Stimulated activated CD8-positive, alpha-beta memory T cell treated with anti-CD3 and anti-CD28 coated beads, Interleukin-12 subunit alpha, Interleukin-12 subunit beta, amount 100 ng/mL, for 1 hour (primary cell): ENCODE measurements at places on chromosomes 2 and 18.

DNA sequence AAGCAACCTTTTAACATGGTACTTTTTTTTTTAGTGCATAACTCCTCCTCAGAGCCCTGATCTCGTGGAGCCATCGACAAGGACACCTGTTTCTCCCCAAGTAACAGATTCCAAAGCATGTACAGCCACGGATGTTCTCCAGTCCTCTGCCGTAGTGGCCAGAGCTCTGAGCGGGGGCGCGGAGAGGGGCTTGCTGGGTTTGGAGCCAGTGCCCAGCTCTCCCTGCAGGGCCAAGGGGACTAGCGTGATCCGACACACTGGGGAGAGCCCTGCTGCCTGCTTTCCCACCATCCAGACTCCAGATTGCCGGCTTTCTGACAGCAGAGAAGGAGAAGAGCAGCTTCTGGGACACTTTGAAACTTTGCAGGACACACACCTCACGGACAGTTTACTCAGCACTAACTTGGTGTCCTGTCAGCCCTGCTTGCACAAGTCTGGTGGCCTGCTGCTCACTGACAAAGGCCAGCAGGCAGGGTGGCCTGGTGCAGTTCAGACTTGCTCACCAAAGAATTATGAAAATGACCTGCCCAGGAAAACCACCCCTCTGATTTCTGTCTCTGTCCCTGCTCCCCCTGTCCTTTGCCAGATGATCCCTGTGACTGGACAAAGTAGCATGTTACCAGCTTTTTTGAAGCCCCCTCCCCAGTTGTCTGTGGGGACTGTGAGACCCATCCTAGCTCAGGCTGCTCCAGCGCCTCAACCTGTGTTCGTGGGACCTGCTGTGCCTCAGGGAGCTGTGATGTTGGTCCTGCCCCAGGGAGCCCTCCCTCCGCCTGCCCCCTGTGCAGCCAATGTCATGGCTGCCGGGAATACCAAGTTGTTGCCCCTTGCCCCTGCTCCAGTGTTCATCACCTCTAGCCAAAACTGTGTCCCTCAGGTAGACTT, 4.5 kb downstream of the KLF11 start:
- DNase-seq: no peak

DNA sequence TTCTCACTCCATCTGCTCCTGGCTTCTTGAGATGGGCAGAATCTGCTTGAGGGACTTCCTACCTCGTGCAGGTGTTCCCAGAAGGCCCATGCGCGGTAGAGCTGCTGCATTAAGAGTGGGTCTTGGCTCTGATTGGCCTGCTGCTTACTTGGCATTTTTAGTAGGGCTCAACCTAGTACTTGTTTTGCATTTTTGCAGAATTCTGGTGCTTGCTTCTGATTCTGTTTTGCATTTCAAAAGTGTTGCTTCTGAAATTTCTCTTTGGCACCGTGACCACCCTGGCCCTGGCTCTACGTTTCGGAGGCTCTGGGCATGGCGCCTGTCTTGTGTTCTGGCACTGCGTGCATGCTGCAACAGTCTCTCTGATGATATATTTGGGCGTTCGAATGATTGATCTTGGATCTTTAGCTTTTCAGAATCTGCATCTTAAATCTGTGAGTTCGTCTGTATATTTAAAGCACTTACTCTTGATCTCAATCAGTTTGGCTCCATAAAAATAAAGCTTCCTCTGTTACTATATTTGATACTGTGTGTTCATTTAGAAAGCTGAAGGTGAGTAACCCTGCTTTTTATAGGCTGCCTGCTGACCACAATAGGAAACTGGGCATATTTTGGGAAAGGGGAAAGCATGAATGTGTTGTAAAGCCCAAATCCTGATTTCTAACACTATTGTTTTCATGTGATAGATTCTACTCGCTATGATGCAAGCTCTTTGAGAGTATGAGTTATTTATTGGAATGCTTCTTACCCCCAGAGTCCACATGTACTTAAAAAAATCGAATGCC, 22.2 kb downstream of the EFR3B start:
- no peak for DNase-seq

- DNase-seq: no peak
Observed at GRCh38 chr2:53751728-53752127, 15.9 kb upstream of the CHAC2 start.

GRCh38 chr2:223781560-223781959, 55.8 kb downstream of the AP1S3 start:
- no peak for DNase-seq

DNA sequence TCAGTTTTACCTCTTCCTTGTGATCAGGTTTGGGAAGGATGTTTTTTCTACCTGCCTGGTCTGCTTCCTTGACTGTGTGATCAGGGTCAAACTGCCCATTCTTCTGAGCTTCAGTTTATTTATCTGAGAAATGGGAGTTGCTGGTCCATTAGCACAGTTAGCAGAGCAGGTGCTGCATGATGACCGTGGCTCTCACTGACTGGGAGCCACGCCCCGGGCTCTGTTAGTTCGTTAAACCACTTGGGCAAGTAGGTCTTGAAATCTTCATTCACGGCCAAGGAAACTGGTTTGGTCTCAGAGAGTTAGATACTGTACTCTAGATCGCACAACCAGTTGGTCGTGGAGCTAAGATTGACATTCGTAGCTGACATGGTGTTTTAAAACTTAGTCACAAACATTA, 41.7 kb downstream of the INPP5D start:
- DNase-seq: no peak

DNA sequence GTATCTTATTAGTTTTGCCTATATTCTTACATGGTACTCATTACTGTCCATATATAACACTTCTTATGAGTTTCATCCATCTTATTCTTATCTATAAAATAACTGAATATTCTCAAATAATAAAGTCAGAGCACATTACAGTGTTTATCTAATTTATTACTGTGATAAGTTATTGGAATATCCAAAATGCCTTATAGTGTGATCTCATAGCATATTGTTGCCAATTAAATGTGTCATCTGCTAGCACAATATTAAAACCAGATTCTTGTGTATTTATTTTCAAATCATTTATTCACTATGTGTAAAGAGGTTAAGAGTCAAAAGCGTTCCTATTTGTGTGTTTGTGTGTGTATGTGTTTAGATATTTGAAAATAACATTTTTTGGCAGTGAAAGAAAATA, 151.9 kb downstream of the WDR7 start:
- DNase-seq: no peak

DNA sequence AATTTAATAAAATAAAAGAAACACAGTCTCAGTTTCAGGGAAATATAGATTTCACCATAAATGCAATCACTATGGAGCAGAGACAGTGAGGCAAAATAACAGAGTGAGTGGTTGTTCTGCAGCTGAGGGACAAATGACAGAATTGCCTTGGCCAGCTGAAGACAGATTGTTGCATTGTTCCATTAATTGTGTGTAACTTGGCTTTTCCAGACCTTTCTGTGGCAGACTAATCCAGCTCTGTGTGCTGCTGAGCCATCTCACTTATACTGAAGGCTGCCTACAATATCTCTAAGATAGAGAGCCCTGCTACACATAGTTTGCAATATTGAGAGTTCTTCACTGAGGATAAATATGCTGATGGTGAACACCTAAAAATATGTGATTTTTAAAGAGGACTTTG, 11.5 kb downstream of the LRRTM1 start:
- DNase-seq: no peak

DNA sequence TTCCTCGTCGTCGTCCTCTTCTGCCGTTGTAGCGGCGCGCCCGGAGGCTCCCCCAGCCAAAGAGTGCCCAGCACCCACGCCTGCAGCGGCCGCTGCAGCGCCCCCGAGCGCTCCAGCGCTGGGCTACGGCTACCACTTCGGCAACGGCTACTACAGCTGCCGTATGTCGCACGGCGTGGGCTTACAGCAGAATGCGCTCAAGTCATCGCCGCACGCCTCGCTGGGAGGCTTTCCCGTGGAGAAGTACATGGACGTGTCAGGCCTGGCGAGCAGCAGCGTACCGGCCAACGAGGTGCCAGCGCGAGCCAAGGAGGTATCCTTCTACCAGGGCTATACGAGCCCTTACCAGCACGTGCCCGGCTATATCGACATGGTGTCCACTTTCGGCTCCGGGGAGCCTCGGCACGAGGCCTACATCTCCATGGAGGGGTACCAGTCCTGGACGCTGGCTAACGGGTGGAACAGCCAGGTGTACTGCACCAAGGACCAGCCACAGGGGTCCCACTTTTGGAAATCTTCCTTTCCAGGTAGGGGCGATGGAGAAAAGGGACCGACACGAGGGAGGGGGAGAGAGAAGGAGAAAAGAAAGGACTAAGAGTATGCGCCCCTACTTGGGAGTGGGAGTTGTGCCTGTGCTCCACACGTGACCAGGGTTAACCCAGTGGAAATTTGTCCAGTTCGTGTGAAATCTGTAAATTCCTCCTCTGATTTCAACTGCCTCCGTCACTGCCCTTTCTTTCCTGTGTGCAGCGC, 800 bp downstream of the HOXD13 start:
- DNase-seq: no peak

- DNase-seq: no peak
Observed at GRCh38 chr2:46344706-46345105, 47.5 kb downstream of the EPAS1 start.

GRCh38 chr2:196331143-196331542, 159.8 kb upstream of the STK17B start:
- no peak for DNase-seq

- no peak for DNase-seq
Observed at GRCh38 chr2:102553601-102554000, 65.8 kb upstream of the SLC9A2 start.

GRCh38 chr2:12649602-12650400, 66.9 kb upstream of the TRIB2 start:
- no peak for DNase-seq

DNA sequence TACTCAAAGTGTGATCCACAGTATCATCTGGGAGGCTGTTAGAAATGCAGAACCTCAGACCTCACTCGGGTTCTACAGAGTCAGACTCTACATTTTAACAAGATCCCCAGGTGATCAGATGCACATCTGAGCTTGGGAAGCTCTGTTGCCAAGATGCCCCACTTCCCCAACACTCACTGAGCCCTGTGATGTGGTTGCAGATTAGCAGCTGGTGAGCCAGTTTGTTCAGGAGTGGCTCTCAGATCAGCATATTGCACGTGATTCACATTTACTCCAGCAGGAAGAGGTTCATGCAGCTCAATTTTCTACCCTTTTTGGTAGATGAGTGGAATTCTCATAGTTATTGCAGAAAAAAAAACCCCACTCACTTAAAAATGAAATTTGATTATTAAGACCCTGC, 96.4 kb downstream of the VIT start:
- no peak for DNase-seq

DNA sequence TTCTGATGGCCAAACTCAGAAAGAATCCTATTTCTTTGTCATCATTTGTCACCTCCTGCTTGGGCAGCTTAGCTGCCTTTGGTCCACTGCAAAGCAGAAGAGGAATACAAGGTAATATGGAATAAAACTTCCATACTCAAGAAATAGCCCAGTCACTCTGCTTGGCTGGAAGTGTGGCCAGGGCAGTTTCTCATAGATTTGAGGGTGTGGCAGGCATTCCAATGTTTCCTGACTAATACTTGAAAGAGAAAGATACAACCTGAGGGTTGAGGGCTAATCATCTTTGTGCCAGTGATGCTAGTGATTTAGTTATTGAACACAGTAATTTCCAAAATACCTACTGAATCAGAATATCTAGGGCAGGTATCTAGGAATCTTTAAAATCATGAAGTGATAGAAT, 83.1 kb downstream of the FAM161A start:
- DNase-seq: no peak

- DNase-seq: peak; percentile 25
Observed at GRCh38 chr2:73931531-73932500, 5.1 kb downstream of the DGUOK start.
